NCI-H1092 treated with DMSO at 0.1 percent for 48 hours (cell line): ENCODE measurements at places on chromosomes 5 and 9.

GRCh38 chr9:120032639-120033038, 547.3 kb downstream of the CDK5RAP2 start:
- no peak for DNase-seq

- DNase-seq, result no peak
Measured at GRCh38 chr9:134764473-134765269, 115.9 kb upstream of the FCN2 start.

- no peak for DNase-seq
Measured at GRCh38 chr9:17929506-17929905, 350.6 kb downstream of the SH3GL2 start.

- DNase-seq, result no peak
Measured at GRCh38 chr5:79430196-79430595, 83.7 kb downstream of the HOMER1 start.

GRCh38 chr9:124137009-124137943, 120.5 kb upstream of the NEK6 start:
- DNase-seq, result no peak

- no peak for DNase-seq
Measured at GRCh38 chr5:128241051-128241695, 157.6 kb downstream of the SLC12A2 start.

DNA sequence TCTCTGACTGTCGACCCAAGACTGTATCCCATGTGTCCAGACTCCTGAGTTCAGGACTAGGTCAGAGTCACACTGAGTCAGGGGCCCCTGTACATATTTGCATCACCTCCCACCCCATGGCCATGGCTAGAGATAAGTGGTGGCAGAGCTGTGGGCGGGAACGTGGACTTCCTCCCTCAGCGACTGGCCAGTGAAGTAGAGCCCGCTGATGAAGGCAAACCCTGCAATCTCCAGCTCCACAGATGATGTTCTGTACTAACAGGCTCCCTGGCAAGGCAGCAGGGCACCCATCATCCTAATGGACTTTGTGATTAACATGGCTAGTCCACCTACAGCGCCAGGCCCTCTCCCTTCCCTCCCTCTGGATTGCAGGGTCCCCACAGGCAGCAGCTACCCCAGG, 110.5 kb upstream of the LRRTM2 start:
- DNase-seq, result no peak

DNA sequence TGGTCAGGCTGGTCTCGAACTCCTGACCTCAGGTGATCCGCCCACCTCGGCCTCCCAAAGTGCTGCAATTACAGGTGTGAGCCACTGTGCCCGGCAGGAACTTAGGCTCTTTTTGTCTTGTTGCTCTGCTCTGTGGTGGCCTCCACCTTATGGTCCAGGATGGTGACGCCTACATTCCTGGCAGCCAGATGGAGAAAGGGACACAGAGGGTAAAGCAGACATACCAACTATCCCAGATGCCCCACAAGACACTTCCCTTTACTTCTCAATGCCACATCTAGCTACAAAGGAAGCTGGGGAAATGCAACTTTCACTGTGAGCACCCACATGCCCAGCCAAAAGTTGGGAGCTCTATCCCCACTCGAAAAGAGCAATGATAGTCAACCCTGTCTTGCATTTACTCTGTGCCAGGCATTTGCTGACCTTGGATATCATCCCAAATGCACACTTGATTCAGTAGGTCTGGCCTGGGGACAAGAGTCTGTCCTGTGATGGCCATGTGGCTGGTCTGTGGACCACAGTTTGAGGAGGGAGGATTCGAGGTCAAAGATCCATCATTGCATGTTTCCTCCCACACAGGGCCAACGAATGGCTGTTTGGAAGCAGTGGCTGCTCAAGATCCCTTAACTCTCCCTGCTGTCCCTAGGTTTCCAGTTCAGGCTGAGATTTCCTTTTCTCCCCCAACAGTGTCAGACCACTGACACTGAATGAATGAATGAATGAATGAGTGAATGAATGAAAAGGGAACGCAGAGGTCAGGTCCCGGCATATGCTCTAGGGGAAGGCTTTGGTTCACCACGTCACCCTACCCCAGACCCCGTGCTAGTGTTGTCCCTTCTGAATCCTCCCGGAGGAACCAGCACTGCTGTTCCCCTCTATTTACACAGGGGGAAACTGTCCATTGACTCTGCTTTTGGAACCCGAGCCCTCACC, 1.4 kb upstream of the ERGIC1 start:
- no peak for DNase-seq
